ENCODE measurements at places on chromosomes 1 and 21. TPM values are rescaled to one million over a fixed set of nuclear protein-coding genes. Genes with fewer than 3 reads are reported as not detected.
A peak's percentile ranks its signal among the peaks of the same experiment; 100 is the strongest.

ZNF593OS gene
- not detected for total RNA-seq

PFKFB2 gene
- total RNA-seq = 3.9 TPM

LCE2C gene
- total RNA-seq = not detected

CD2 gene
- 291 TPM for total RNA-seq

GPR3 gene
- 3.5 TPM for total RNA-seq

FAM151A gene
- not detected for total RNA-seq

SLC22A15 gene
- total RNA-seq = 0.54 TPM

RGS8 gene
- not detected for total RNA-seq

SLAMF8 gene
- 1.3 TPM for total RNA-seq

LDLRAD2 gene
- 0.19 TPM for total RNA-seq

YBEY gene
- total RNA-seq = 14.3 TPM

NR5A2 gene
- total RNA-seq = 0.06 TPM

SIKE1 gene
- total RNA-seq = 74.9 TPM

KRTAP13-2 gene
- total RNA-seq = not detected

CFHR3 gene
- total RNA-seq = not detected

TP73 gene
- 0.58 TPM for total RNA-seq

NBPF14 gene
- total RNA-seq = 8.8 TPM

DNA sequence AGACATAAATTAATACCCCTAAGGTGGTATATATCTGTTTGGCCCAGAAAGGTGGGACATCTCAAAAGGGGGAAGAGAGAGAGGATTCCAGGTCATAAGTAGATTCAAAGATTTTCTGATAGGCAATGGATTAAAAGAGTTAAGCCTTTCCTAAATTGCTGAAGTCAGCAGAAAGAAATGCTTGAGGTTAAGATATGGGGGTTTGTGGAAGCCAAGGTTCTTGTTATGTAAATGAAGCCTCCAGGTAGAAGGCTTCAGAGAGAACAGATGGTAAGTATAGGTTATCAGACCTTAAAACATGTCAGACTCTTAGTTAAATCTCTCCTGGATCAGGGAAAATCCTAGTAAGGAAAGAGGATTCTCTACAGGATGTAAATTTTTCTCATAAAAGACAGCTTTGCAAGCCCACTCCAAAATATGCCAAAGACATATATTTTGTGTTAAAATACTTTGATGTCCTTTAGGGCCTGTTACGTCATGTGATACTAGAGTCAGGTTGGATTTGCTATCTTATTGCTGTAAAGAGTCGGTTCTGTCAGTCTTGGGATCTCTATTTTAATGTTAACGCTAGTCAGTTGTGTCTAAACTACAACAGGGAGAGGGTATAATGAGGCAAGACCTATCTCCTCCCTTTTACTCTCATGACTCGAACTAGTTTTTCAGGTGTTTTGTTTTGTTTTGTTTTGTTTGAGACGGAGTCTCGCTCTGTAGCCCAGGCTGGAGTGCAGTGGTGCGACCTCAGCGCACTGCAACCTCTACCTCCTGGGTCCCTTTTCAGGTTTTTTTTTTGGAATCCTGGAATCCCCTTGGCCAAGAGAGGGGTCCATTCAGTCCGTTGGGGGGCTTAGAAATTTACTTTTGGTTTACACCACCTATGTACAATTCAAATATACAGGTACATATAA lies 30.6 kb downstream of the RGS2 start:
- no peak for DNase-seq
- H3K4me3 ChIP-seq = no peak overlapping the region
- no peaks in the 10 kb centered on the region for H3K4me1 ChIP-seq
- no peaks in the 10 kb centered on the region for H3K36me3 ChIP-seq
- H3K27ac ChIP-seq = no peak overlapping the region

GRCh38 chr1:234214129-234214910 lies 158.9 kb upstream of the COA6 start:
- H3K36me3 ChIP-seq = peaks cover 9% of the 10 kb centered on the region
- DNase-seq = peak; percentile 49
- peak overlapping the region; percentile 25 for H3K27ac ChIP-seq

GRCh38 chr1:198913667-198914066 lies 274.8 kb downstream of the PTPRC start:
- DNase-seq = no peak
- no peak overlapping the region for H3K4me3 ChIP-seq
- peaks cover 45% of the 10 kb centered on the region for H3K4me1 ChIP-seq
- peaks cover 31% of the 10 kb centered on the region for H3K36me3 ChIP-seq
- no peaks in the 10 kb centered on the region for H3K27me3 ChIP-seq
- no peak overlapping the region for H3K27ac ChIP-seq

GRCh38 chr21:40639616-40640194 lies 207.3 kb downstream of the DSCAM start:
- no peaks in the 10 kb centered on the region for H3K4me1 ChIP-seq
- DNase-seq = no peak
- no peaks in the 10 kb centered on the region for H3K36me3 ChIP-seq
- peaks cover 4% of the 10 kb centered on the region for H3K27me3 ChIP-seq
- no peak overlapping the region for H3K27ac ChIP-seq

GRCh38 chr1:192808518-192809306 lies at the start of gene RGS2:
Gene RGS2, plus strand, starts transcription at chr1:192809039. Its CDS starts 33 bp downstream, at chr1:192809072.
- peaks cover 7% of the 10 kb centered on the region for H3K36me3 ChIP-seq
- H3K27me3 ChIP-seq = no peaks in the 10 kb centered on the region
- peaks cover 28% of the 10 kb centered on the region for H3K4me1 ChIP-seq
- peak; percentile 89 for DNase-seq
- peak within 1 kb of the TSS; percentile 97 for H3K4me3 ChIP-seq
- peak within 1 kb of the TSS; percentile 95 for H3K27ac ChIP-seq

DNA sequence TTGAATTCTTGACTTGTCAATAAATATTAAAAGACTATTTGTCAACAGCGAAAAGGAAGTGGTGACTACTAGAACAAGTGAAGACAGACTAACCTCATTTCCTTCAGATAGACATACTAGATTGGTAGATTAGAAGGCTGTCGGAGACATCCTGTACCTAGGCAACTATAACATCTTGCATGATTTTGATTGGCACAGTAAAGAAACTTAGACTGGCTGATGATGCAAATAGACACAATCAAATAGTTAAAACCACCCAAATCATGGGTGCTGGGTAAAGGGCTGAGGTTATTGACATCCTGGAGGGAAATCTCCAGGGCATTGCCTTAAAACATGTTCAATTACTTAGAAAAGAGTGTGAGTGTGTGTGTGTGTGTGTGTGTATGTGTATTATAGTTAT lies 85.9 kb upstream of the EDEM3 start:
- H3K27ac ChIP-seq = no peak overlapping the region
- H3K4me3 ChIP-seq = no peak overlapping the region
- H3K27me3 ChIP-seq = no peaks in the 10 kb centered on the region

- no peak within 1 kb of the TSS for H3K27ac ChIP-seq
- H3K4me3 ChIP-seq = peak within 1 kb of the TSS; percentile 36
- DNase-seq = no peak
- peaks cover 89% of the 10 kb centered on the region for H3K27me3 ChIP-seq
- peaks cover 24% of the 10 kb centered on the region for H3K4me1 ChIP-seq
Observed at GRCh38 chr1:156641761-156642264, at the start of gene BCAN. Gene BCAN, plus strand, starts transcription at chr1:156642117. Its CDS starts 3,938 bp downstream, at chr1:156646055.

- H3K27ac ChIP-seq = no peak overlapping the region
- no peaks in the 10 kb centered on the region for H3K36me3 ChIP-seq
- peaks cover 9% of the 10 kb centered on the region for H3K27me3 ChIP-seq
- no peak overlapping the region for H3K4me3 ChIP-seq
- no peaks in the 10 kb centered on the region for H3K4me1 ChIP-seq
Observed at GRCh38 chr1:42370876-42371549, 9.6 kb upstream of the RIMKLA start.

GRCh38 chr1:33719326-33719725 lies 144.6 kb upstream of the HMGB4 start:
- H3K4me3 ChIP-seq = no peak overlapping the region
- no peak overlapping the region for H3K27ac ChIP-seq
- DNase-seq = no peak
- H3K36me3 ChIP-seq = no peaks in the 10 kb centered on the region
- H3K27me3 ChIP-seq = no peaks in the 10 kb centered on the region

DNA sequence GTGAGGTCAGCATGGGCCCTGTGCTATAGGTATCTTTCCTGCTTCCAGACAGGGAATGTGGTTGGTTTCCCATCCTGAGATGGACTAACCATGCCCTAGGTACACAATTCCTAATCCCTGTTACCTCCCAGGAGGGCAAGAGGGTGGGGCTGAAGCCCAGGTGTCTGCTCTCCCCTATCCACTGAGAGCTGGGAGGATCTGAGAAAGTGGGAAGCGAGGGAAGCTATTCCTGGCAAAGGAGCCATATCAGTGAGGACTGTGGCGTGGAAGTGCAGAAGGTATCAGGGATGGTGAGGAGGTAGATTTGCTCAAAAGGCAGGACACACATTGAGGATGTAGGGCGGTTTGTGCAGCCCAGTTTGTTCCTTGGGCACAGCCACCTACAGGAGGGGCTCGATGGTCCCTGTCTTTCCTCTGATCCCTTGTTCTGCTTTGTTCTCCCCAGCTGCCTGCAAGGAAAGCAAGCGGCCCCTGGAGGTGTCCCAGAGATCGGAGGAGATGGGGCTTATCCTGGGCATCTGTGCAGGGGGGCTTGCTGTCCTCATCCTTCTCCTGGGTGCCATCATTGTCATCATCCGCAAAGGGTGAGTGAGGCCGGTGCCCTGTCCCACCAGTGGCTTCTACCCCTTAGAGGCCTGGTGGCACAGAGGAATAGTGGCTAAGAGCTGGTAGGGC lies 48.1 kb downstream of the PTPRU start:
- no peaks in the 10 kb centered on the region for H3K36me3 ChIP-seq
- no peak overlapping the region for H3K4me3 ChIP-seq
- no peak overlapping the region for H3K27ac ChIP-seq
- peaks cover 4% of the 10 kb centered on the region for H3K4me1 ChIP-seq
- H3K27me3 ChIP-seq = no peaks in the 10 kb centered on the region
- no peak for DNase-seq

DNA sequence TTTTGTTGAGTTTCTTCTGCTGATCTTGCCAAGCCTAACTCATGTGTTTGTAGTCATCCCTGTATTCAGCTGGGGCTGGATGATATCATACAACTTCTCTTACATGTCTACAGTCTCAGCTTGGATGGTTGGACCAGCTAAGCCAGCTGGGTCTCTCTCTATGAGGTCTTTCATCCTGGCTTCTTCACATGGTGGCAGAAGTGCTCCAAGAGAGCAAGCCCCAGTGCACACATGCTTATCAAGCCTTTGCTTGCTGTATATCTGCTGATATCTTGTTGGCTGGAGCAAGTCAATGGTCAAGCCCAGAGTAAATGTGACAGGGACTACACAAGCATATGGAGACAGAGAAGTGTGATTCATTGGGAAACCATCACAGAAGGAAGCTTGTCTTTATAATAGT lies 29.2 kb upstream of the SLC44A5 start:
- no peak for DNase-seq
- H3K36me3 ChIP-seq = no peaks in the 10 kb centered on the region
- H3K27me3 ChIP-seq = peaks cover 8% of the 10 kb centered on the region
- H3K4me3 ChIP-seq = no peak overlapping the region

- H3K27me3 ChIP-seq = no peaks in the 10 kb centered on the region
- peak; percentile 64 for DNase-seq
- peak within 1 kb of the TSS; percentile 99 for H3K27ac ChIP-seq
- peaks cover 35% of the 10 kb centered on the region for H3K36me3 ChIP-seq
Observed at GRCh38 chr1:9651565-9652378, at the start of gene PIK3CD. Gene PIK3CD, plus strand, starts transcription at chr1:9651731. Its CDS starts 58,725 bp downstream, at chr1:9710456.

DNA sequence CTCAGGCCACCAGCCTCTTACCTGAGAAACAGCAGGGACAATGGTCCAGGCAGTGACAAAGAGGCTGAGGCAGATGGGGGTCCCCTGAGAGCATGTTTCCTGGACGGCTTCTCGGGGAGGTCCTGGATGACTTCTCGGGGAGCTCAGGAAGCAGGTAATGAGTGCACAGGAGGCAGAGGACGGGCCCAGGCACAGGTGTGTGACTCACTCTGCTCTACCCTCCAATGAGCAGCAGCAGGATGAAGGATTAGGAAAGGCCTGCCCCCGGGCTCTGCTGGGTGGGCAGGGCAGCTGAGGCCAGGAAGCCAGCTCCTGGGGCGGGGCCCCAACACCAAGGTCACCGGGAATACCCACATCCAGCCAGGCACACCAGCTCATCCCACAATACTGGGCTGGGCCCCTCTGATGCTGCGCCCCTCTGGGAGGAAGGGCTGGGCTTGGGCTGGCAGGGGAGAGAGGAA lies 17.2 kb upstream of the PTAFR start:
- H3K27me3 ChIP-seq = no peaks in the 10 kb centered on the region
- no peak overlapping the region for H3K4me3 ChIP-seq
- peaks cover 17% of the 10 kb centered on the region for H3K4me1 ChIP-seq
- no peak overlapping the region for H3K27ac ChIP-seq
- no peak for DNase-seq

DNA sequence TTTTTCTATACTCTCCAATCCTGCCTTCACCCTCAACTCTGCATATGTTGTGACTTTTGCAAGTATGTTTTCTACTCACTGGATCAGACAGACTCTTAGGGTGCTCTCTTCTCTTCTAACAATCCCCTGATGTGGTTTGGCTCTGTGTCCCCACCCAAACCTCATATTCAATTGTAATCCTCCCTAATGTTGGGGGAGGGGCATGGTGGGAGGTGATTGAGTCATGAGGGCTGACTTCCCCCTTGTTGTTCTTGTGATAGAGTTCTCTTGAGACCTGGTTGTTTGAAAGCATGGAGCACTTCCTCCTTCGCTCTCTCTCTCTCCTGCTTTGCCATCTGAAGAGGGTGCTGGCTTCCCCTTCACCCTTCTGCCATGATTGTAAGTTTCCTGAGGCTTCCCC lies 148.9 kb upstream of the IGSF21 start:
- H3K4me3 ChIP-seq = no peak overlapping the region
- no peaks in the 10 kb centered on the region for H3K4me1 ChIP-seq
- no peaks in the 10 kb centered on the region for H3K36me3 ChIP-seq
- DNase-seq = no peak

- DNase-seq = peak; percentile 22
- H3K4me3 ChIP-seq = no peak overlapping the region
- H3K36me3 ChIP-seq = peaks cover 2% of the 10 kb centered on the region
- peaks cover 9% of the 10 kb centered on the region for H3K27me3 ChIP-seq
- peak overlapping the region; percentile 38 for H3K27ac ChIP-seq
Observed at GRCh38 chr1:101410048-101410878, 173.4 kb downstream of the S1PR1 start.

DNA sequence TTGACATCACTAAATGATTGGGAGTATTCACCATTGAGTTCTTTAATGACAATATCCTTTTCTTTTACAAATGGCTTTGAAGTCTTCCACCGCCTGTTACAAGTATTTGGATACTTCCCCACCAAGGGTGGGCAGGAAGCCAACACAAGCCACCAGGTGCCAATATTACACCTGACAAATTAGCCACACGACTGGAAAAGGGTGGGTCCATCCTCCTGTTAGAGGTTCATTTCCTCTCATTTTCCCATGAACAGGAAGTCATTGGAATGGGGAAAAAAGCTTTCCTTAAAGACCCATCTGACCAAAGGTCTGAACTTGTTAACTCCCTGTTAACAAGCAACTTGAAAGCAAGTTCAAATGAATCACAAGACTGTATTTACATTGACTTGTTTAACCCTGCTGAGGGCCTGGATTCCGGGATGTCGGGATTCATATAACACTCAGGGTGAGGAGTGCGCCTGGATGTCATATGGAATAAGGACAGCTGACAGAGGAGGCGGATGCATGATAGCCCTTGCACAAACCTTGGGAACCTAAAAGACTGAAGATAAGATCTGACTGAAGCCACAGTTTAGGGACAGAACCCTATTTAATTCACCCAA lies 40.5 kb upstream of the PROX1 start:
- no peaks in the 10 kb centered on the region for H3K36me3 ChIP-seq
- H3K27ac ChIP-seq = no peak overlapping the region
- H3K27me3 ChIP-seq = peaks cover 3% of the 10 kb centered on the region
- no peaks in the 10 kb centered on the region for H3K4me1 ChIP-seq
